ENCODE measurements at places on chromosomes 6 and 20.

DNA sequence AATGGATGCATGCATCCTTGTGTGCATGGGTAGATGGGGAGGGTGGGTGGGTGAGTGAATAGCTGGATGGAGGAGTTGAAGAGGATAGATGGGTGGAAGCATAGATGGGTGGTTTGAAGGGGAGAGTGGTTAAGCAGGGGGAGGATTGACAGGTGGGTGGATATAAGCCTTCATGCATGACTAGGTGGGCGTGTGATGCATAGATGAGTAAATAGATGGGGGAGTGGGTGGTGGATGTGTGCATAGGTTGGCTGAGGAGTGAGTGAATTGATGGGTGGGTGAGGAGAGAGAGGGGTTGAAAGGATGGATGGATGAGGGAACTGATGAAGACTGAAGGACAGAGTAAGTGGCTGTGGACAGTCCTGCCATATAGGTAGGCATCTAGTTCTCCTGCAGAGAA, 4.5 kb downstream of the COL11A2 start:
- no peak for DNase-seq

GRCh38 chr6:46932526-46933319, 11.0 kb upstream of the ADGRF5 start:
- DNase-seq, result no peak

DNA sequence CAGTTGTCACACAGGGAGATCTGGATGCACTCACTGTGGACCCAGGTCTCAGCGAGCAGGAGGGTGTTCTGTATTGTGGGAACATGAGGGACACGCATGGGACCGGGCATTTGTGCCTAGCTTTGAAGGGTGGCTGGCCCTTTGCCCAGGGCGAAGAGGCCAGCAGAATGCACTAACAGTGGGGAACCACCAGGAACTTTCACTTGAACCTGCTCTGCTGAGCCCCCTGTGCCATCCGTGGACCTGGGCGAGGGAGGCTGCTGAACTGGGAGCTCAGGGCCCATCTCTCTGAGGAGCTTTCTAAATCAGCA, 1.2 kb upstream of the ULBP2 start:
- DNase-seq, result no peak

DNA sequence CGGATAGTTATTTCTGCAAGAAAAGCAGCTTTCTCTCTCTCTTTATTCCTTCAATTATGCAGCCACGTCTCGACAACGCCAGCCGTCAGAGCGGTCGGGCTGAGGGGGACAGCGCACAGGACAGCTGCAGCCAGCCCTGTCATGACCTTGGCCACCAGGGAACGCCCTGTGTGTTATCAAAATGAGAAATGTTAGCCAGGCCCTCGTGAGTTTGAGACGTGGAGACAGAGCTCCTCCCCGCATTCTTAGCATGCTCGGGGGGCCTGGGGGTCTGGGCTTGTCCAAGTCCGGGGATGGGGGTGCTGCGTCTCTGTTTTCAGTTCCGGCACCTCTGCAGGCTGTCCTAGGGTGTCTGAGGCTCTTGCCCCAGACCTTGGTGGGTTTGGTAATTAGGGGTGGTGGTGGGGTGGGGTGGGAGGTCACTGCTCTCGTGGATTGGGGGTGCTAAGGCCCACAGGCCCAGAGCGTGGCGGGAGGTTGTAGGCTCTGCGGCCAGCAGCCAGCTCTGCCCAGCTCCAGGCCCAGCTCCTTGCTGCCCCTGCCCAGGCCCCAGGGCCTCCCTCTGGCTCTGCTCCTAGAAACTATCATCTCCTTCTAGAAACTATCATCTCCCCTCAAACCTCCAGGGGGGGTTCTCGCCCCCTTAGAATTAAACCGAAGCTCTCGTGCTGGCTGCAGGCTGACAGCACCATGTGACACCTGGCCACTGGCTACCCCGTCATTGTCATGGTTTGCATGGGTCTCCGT, 54.3 kb upstream of the GATA5 start:
- DNase-seq, result no peak

GRCh38 chr6:16741112-16742016, 19.9 kb downstream of the ATXN1 start:
- DNase-seq, result no peak

DNA sequence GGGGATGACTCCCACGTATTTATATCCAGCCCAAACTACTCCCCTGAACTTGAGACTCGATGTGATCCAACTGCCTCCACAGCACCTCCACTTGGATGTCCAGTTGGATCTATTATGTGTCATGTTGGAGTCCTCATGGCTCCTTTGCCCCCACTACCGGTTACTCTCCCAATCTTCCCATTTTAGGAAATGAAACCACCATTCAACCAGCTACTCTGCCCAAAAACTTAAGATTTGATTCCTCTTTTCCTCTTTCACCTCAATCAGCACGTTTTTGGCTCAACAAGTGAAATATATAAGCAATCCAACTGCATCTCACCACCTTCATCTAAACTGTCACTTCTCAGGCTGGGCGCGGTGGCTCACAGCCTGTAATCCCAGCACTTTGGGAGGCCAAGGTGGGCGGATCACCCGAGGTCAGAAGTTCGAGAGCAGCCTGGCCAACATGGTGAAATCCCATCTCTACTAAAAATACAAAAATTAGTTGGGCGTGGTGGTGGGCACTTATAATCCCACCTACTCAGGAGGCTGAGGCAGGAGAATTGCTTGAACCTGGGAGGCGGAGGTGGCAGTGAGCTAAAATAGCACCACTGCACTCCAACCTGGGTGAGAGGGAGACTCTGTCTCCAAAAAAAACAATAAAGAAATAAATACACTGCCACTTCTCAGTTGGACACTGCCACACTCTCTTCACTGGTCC, 3.4 kb downstream of the AHCY start:
- DNase-seq, result no peak

DNA sequence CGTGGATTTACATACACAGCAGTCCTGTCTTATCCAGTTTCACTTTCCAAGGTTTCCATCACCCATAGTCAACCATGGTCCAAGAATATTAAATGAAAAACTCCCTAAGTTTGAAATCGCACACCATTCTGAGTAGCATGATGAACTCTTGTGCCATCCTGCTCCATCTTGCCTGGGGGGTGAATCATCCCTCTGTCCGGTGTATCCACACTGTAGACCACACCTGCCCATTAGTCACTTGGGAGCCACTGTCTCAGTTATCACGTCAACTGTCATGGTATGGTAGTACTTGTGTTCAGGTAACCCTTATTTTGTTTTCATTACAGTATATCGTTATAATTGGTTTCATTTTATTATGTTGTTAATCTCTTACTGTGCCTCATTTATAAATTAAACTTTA, 38.5 kb downstream of the PTGIS start:
- DNase-seq, result no peak
